HepG2 (cell line): ENCODE measurements at places on chromosomes 4 and X. TPM values are rescaled to one million over a fixed set of nuclear protein-coding genes. Genes with fewer than 3 reads are reported as not detected.

The SPANXA2 gene
- not detected in 2 replicates for total RNA-seq

- H3K27me3 ChIP-seq, result no peaks in the 10 kb centered on the region
- no peak overlapping the region for H3K27ac ChIP-seq
- H3K4me3 ChIP-seq, result no peak overlapping the region
Observed at GRCh38 chrX:101682723-101683122, 23.1 kb upstream of the ARMCX2 start.

DNA sequence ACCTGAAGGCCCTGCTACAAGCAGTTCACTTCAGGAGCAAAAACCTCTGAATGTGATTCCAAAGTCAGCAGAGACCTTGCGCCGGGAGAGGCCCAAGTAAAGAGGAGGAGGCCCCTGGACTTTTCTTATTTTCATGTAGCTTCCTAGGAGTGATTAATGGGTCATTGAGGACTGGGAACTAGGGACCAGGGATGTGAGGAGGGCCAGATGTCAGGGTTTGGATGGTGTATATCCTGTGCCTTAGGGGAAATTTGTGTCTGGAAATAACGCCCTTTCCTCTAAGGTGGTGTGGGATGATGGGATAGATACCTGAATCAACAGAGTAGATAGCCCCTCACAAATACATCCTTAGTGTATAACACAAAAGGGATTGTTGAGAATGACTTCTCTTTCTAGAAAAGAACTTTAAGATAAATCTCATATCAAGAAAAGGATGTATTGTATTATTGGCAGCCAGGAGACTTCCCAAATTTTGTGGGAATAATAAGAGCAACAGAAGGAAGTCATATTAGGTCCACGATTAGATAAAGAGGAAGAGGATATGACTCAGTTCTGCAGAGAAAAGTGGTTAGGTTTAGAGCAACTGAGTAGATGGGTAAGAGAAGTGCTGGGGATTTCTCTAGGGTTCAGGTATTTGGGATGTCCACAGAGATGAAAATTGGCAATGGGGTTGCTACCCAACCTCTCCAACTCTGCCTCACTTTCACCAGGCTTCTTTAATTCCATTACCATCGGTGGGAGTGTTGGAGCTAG, 1.1 kb downstream of the ITGB1BP2 start:
- H3K27ac ChIP-seq, result no peak overlapping the region
- H3K4me3 ChIP-seq, result no peak overlapping the region
- no peak for DNase-seq
- H3K4me1 ChIP-seq, result peaks cover 55% of the 10 kb centered on the region

- H3K27me3 ChIP-seq, result peaks cover 3% of the 10 kb centered on the region; the same call in 1 of the 3 replicates
- H3K36me3 ChIP-seq, result no peaks in the 10 kb centered on the region
- DNase-seq, result no peak
- H3K27ac ChIP-seq, result no peak overlapping the region
- H3K4me3 ChIP-seq, result no peak overlapping the region
Observed at GRCh38 chrX:3584415-3584996, 128.9 kb downstream of the PRKX start.

GRCh38 chr4:26094911-26095310, 180.9 kb downstream of the SMIM20 start:
- no peak overlapping the region for H3K4me3 ChIP-seq
- H3K27ac ChIP-seq, result no peak overlapping the region
- H3K36me3 ChIP-seq, result no peaks in the 10 kb centered on the region
- H3K4me1 ChIP-seq, result no peaks in the 10 kb centered on the region
- no peaks in the 10 kb centered on the region for H3K27me3 ChIP-seq

GRCh38 chr4:113502476-113502875, 259.1 kb downstream of the CAMK2D start:
- no peaks in the 10 kb centered on the region for H3K27me3 ChIP-seq
- DNase-seq, result peak; percentile 12
- H3K4me1 ChIP-seq, result peaks cover 10% of the 10 kb centered on the region

GRCh38 chr4:60544981-60545380, 655.1 kb upstream of the ADGRL3 start:
- DNase-seq, result no peak
- no peak overlapping the region for H3K4me3 ChIP-seq
- no peak overlapping the region for H3K27ac ChIP-seq
- no peaks in the 10 kb centered on the region for H3K4me1 ChIP-seq
- H3K27me3 ChIP-seq, result no peaks in the 10 kb centered on the region

The GC gene
- total RNA-seq, result 0.35 TPM in 1 of 2 replicates, not detected in the other
